Stimulated activated CD4-positive, alpha-beta T cell treated with anti-CD3 and anti-CD28 coated beads, Interleukin-15, amount 100 ng/mL, for 48 hours (primary cell): ENCODE measurements at places on chromosomes 6 and 20.

DNA sequence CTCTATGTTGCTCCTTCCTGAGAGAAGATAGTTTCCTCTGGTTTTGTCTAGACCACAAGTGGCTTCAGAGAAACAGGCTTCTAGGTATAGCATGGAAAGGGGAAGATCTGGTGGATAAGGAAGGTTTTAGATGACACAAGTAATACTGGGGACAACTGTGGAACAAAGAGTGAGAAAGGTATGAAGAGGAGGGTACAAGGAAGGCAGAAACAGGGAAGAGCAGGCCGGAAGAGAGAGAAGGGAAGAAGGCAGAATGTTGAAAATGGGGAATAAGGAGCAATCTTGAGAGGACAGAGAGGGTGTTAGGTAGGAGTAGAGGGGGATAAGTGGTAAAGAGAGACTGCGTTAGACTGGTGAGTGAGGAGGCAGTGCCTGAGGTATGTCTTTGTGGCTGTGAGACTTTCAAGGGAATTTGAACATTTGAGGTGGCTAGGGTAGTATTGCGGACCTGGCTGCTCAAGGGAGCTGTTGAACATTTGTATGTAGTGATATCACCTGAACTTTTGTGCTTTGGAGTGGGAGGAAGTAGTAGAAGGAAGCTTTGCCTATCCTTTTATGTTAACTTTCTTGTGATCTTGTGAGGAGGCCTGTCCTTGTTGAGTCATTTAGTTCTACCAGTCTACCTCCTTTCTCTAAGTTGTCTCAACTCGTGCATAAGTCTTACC, 69.5 kb downstream of the FOXO3 start:
- no peak for DNase-seq

- DNase-seq, result no peak
These were observed 6.1 kb downstream of the SOBP start for GRCh38 chr6:107495971-107496370.

GRCh38 chr6:114210467-114210866, 132.4 kb downstream of the HS3ST5 start:
- no peak for DNase-seq

GRCh38 chr20:17957505-17958363, 10.9 kb downstream of the SNX5 start:
- DNase-seq, result no peak

DNA sequence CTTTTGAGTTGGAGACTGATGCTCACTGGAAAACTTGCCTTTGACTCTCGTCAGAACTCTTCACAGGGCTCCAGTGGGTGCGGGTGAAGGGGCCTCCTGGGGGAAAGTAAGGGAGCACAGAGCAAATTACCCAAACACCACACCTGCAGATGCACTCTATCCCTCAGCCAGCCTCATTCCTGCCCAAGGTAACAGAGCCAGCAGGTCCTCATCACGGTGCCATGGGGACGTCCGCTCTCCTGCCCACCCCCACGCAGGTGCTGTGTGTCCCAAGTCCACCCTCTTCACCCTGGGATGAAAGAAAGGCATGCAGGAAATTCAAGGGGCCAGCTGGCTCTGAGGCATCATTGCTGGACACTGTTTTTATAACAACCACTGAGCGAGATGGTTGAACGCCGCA, 269.0 kb downstream of the SMOC2 start:
- no peak for DNase-seq

DNA sequence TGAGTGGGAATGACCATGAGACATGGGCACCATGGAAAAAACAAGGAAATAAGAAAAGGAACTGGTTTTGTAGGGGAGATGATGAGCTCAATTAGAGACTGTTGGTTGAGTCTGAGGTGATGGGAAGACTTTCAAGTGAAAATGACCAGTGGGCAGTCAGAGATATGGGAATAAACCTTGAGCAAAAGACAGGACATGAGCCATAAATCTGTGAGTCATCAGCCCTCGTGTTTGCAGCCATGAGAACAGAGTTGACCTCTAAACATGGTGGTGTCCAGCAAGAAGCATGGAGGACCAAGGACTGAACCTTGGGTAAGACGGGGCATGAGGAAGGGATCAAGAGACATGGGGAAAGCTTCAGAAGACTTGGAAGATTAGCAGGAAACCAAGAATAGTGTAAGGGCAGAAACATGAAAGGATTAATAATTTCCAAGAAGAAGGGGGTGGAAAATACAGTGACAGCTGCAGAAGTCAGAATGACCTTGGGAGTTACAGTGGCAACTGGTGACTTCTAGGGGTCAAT, 280.6 kb upstream of the PRDM1 start:
- no peak for DNase-seq

- DNase-seq, result no peak
These were observed 116.8 kb downstream of the CDC5L start for GRCh38 chr6:44504301-44504791.

GRCh38 chr20:62860391-62860923, 1.2 kb downstream of the TCFL5 start:
- DNase-seq, result no peak
